Stimulated activated naive CD8-positive, alpha-beta T cell treated with anti-CD3 and anti-CD28 coated beads, Interleukin-15, Interleukin-2, amounts not matched to agents 100 U/mL and 50 U/mL, for 24 hours (primary cell): ENCODE measurements at places on chromosomes 4 and X.

DNA sequence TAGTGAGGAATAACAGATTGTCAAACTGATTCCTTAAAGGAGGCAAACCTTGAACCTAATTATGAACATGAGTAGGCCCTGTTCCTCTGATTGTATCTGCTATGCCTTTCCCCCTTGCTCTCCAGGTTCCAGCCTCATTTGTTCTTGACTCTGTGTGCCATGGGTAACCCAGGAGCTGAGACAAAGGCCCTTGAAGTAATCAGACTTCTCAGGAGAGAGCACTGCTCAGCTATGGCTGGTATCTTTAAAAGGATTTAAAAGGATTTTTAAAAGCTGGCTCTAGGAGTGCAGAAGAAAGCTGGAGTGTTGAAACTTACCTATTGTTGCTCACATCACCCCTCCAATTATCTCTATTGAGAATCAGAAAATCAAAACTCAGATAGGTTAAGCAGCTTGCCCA is 1565.5 kb upstream of the AGA start:
- no peak for DNase-seq

DNA sequence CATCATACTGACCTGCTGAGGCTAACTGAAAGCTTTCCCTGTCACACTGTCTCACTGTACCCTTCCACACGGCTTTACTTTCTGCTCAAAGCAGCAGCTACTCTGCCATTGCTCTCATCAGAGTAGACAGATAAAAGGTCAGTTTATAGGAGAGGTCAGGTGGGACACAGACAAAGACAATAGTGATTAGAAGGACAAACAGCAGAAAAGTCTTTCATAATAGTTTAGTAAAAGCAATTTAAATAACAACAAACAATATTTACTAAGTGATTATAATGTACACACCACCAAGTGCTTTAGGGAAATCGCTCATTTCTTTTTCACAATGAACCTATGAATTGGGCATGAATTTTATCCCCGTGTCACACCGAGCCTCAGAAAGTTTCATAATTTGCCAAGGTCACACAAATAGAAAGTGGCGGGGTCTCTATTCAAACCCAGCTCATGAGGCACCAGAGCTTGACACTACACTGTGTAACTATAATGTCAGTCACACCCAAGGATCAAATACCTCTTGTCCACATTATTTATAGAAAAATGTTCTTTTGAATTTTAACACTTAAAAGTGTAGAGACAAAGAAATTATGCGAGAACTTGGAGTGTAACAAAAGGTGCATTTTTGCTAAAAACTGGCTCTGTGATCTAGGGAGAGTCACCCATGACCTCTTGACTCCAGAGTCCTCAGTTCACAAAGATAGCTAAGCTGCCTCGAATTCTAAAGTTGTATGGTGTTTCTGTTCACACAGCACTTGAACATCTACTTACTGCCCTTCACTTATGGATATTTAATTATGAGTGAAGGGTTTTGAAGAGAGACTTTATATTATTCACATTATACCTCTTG is 24.5 kb upstream of the SORBS2 start:
- DNase-seq = no peak

DNA sequence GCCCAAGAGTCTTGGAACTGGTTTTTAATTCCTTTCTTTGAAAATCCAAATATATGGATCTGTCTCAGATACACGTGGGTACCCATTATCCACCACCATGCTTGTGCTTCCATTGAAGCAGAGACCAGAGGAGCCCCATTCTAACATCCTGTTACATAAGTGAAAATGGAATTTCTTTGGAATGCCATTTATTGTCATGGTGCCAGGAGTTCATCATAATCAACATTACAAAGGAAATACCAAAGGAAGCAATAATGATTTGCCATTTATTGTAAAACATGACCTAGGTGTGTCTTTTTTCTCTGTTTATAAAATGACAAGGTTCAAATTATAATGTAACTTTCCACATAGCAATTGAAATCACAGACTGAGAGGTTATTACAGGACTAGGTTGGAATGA is 61.7 kb downstream of the PALLD start:
- no peak for DNase-seq

DNA sequence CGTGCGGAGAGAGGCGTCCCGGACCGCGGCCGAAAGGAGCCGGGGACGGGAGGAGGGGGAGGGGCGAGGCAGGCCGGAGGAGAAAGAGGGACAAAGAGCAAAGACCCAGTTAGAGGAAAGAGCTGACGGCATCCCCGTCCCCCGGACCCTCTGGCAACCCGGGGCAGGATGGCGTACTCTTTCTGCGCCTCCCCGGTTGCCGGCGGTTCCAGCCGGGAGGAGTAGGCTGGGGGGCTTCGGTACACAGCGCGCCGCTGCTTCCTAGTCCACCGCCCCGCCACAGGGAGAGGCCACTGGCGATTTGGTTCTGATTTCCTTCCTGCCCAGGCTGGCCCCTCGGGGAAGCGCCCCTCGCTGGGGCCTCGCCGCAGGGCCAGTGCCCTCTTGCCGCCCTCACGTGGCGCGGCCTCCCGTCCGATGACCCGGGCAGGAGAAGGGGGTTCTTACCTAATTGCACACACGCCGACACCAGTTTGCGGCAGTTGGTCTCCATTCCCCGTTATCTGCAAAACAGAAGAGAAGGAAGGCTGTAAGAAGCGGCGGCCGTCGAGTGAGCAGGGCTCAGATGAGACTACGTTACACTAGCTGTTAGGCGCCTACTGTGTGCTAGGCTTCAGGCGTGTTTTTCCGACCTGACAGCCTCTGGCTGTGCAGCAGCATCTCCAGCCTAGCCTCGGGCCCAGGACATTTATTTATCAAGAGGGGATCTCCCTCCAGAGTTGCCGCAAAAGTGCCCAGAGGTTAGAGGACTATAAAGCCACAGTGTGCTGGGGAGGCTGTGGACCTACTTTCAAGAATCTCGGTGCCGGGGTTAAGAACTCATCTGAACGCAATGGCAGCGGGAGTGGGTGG is 9.9 kb upstream of the PITX2 start:
- DNase-seq = no peak

DNA sequence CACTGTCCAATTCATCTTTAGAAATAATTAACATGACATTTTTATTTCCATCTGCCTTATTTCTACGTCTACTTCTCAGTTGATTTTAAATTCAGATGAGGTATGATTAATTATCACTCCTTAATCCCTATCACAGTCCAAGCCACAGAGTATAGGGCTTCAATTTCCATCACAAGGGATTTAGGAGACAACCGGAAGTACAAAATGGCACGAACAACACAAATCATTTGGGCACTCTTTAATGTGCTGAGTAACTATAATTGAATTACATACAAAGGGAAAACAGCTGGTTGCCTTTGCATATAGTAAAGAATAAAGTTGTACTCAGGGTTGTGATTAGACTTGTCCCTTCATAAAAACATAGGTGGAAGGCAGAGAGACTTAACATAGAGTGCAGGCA is 290.4 kb upstream of the MAGEB16 start:
- no peak for DNase-seq

- no peak for DNase-seq
Observed at GRCh38 chrX:50565718-50566117, 95.1 kb upstream of the DGKK start.

DNA sequence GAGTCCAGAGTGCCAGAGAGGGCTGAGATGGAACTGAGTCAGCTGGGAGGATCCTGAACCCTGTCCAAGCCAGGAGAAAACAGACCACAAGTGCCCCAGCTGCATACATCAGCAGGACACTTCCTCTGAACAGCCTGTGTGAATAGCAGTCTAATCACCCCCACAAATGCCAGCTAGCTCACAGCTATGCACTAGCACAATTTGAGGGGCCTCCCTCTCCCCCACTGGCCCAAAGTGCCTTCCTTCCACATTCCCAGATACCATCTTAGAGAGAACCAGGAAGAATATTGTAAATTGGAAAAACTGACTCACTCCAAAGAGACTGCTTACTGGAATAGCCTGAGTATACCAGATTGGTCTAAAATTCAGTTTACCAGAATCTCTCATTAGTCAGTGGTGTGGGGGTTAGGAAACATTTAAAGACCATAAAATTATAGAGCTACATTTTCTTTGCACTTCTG is 292.6 kb upstream of the KLF3 start:
- DNase-seq = no peak
